ENCODE measurements at places on chromosomes 13 and 19.

GRCh38 chr13:43805071-43805468, 18.3 kb upstream of the ENOX1 start:
- no peak for DNase-seq

GRCh38 chr13:62687732-62688131, 1272.1 kb upstream of the PCDH20 start:
- DNase-seq: no peak

GRCh38 chr13:113327766-113328471, 30.9 kb downstream of the LAMP1 start:
- DNase-seq: no peak

GRCh38 chr19:48445256-48445605, 552 bp upstream of the GRWD1 start:
- DNase-seq: no peak

DNA sequence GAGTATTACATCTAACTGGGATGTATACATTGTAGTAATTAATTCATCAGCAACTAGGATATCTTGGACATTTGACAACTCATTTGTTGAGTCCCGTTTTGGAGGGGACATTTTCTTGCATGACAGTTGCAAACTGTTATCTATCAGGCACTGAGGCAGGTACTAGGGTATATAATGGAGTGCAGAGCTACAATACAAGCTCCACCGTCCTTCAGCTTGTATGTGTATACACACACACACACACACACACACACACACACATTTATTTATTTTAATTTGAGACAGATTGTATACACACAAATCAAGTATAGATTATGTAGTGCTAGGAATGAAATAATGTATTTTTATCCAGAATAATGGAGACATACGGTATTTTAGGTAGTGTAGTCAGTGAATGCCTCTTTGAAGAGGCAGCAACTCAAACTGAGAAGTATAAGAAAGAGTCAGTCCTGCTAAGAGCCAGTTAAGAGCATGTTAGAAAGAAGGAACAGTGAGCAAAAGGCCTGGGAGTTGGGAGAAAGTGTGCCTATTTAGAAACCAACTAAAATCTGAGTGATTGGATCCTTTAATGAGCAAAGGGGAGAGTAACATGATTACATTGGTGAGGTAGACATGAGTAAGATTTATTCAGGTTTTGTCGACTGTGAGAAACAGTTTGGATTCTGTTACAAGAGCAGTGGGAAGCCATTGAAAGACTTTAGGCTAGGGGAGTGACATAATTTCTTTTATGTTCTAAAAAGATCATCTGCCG, 74.5 kb downstream of the NBEA start:
- DNase-seq: no peak

DNA sequence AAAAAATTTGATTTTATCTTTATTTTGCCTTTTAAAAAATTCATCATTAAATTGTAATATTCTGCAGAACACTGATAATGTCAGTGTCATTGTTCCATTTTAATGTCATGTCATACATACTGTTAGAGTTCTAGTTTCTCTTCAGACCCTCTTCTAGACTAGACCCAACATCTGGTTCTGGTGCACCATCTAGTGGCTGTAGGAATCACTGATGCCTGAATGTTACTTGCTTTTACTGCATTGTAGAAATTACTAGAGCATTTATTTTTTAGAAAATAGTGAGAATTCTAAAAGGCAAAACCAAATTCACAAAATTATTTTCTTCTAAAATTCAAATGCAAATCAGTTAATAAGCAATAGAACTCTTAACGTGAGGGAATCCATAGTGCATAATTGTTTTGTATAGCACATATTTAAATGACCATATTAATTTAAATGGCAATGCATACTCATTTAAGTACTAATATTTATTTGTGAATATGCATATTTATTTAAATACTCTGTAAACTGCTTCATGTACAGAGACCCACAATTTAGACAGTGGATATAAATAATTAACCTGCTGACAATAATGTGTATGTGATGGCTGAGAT, 425.7 kb downstream of the KLF12 start:
- no peak for DNase-seq

DNA sequence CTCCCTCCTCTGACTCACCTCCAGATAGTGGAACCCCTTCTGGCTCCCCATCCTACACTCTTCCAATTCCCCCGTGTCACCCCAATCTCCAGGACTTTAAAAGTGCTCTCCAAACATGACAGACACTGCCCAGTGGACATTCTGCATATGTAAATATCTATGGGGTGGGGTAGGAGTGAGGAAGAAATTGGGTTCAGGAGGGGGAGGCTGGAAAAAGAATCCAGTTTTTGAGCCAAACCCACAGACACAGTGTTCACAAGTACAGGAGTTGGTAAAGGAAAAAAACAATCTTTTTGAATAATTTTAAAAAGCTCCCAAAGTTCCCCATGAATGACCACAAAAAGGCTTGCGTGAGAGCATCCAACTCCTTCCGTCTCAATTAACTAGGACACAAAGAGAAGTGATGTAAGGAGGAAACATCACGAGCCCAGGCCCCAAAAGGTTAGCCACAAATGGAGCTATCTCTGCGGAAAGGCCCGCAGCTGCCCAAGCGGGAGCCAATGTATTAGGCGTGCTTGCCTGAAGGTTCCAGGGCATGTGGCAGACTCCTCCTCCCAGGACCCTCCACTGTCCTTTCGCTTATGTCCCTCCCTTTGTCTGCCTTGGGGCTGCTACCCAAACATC, 18.0 kb downstream of the ZC3H4 start:
- no peak for DNase-seq

DNA sequence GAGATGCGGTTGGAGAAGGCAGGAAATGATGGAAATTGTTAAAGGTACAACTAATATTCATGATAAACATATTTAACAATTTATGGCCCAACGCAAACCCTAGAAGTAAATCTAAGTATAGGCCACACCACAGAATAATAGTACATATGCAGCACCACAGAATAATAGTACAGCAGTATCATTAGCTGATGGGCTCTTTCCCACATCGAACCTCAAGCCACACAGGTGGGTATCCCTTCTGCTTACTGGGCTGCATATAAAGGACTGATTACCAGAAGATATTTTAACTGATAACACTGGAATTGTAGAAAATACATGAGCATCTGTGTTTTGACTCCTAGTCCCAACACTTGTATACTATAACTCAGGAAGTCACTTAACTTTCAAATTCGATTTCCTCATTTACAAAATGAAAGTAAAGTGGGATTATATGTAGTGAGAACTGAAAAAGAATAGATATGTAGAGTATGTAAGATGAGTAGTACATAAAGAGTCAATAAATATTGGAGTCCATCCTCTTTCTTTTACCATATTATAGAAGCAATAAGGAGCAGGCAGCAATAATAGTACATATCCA, 91.5 kb downstream of the TSC22D1 start:
- DNase-seq: no peak

GRCh38 chr13:108166078-108166477, 49.3 kb downstream of the LIG4 start:
- DNase-seq: no peak

GRCh38 chr13:98507282-98507797, 69.6 kb downstream of the STK24 start:
- DNase-seq: no peak

GRCh38 chr19:16627193-16627927, 644 bp downstream of the MED26 start:
- no peak for DNase-seq

All from stimulated activated CD8-positive, alpha-beta memory T cell treated with anti-CD3 and anti-CD28 coated beads, Interleukin-7, amount 100 ng/mL, for 48 hours (primary cell).